ENCODE measurements at places on chromosomes 11 and 22.

DNA sequence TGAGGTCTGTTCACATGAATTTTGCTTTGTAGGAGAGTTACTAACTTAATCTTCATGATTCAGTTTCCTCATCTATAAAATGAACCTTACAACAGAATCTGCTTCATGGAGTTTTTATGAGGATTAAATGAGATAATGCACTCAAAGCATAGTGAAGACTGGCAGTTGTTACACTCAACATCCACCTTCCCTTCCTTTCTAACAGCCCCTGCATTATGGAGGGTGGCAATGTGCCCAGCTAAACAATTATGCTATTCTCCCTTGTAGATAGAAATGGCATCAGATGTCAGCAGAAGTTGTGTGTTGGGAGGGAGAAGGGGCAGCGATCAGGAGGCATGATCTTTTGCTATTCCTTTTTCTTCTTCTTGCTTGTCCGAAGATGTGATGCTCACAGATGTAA lies 6.5 kb downstream of the POU2AF1 start:
- DNase-seq = no peak

DNA sequence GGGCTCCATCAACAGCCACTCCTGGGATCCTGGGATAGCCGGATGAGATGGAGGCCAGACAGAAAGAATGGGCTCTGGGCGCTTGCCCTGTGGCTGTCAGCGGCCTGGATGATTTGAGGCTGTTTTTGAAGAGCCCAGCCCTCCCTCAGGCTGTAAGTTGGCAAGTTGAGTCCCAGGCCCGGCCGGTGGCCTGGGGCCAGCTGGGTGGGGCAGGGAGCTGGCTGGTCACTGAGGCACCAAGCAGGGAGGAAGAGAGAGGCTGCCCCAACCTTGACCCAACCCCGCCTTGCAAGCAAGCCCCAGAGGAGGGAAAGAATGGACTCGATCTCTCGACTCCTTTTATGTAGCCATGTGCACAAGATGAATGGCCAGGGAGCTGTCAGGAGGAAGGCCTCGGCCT lies 34.9 kb downstream of the RIBC2 start:
- peak; percentile 89 for DNase-seq

GRCh38 chr11:57904376-57904775 lies 119.3 kb upstream of the OR9Q1 start:
- no peak for DNase-seq

DNA sequence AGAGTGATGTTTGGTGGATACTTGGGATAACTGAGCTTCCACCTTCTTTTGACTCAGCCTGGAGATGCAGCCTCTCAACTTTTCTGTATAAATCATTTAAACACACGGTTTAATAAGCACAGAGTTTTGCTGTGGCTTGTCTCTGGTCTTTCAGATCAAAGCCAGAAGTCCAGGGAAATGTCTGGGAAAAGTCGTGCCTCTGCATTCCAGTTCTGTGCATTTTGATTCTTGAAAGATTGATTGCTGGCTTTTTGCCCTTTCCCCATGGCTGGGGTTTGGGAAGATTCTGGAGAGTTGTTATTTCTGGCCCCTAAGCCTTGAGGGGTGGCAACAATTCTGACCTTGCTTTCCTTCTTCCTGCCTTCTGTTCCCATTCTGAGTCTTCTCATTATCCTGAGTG lies 154.1 kb downstream of the COMMD9 start:
- DNase-seq = no peak

GRCh38 chr11:36635066-36635862 lies 37.2 kb upstream of the RAG2 start:
- DNase-seq = no peak

GRCh38 chr11:67576735-67577475 lies 6.7 kb upstream of the GSTP1 start:
- DNase-seq = no peak

GRCh38 chr11:69878927-69879728 lies 59.9 kb upstream of the FGF3 start:
- DNase-seq = peak; percentile 14

GRCh38 chr11:134248910-134249480 lies 4.2 kb downstream of the THYN1 start:
- DNase-seq = no peak

- no peak for DNase-seq
These were observed 1.8 kb downstream of the KCNK7 start for GRCh38 chr11:65593518-65594414.

GRCh38 chr11:134485316-134485715 lies 73.3 kb upstream of the B3GAT1 start:
- DNase-seq = no peak

DNA sequence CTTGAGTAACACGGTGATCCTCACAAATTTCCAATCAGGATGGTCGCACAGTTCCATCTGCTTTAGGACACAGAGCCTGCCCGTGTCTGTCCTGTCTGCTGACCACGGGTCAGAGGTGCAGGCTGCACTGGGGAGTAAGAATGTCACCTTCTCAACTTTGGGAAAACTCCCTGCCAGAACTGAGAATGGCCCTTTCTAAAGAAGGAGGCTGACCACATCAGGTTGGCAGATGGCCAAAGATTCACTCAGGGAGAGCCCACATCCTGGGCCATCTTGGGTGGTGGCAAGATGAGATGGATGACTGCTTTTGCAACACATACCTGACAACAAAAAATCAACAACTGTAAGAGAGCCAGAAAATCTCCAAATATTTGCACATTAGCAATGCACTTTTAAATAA lies 101.9 kb downstream of the IGLL1 start:
- DNase-seq = no peak

- DNase-seq = no peak
These were observed 37.9 kb downstream of the RNF169 start for GRCh38 chr11:74786574-74786973.

- DNase-seq = peak; percentile 14
These were observed 64.0 kb downstream of the SLC22A12 start for GRCh38 chr11:64654958-64655541.

DNA sequence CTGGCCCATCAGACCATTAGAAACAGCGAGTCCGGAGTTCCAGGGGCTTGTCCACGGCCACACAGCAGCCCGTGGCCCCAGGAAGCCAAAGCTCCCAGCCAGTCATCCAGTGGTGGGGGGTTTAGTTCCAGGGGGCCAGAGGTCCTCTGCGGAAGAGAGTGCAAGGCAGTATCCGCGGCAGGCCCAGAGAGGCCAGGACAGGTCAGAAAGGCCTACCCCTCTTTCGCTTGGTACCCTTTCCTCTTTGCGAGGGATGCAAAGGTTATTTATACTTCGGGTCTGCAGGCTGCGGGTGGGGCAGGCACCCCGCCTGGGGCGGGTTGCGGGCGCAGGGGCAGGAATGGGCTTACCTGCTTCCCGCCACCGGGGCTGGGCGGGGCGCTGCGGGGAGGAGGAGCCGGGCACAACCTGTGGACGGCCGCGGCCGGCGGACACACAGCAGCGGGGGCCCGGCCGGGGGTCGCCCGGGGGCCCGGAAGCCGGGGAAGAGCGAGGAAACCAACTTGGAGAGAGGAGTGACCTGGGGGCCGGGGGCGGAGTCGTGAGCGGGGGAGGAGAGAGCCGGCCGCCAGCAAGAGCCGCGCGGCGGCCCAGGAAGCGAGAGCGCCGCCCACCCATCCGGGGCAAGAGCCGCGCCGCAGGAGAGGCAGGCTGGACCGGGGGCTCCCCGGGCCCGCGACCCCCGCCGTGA lies at the start of gene SH3BP1:
Gene SH3BP1 (plus strand): TSS at position 600 of the 691 bp plus-strand sequence. CDS start 119 bp downstream, outside the sequence.
- peak; percentile 74 for DNase-seq

GRCh38 chr11:76388408-76388807 lies 7.3 kb downstream of the GVQW3 start:
- DNase-seq = no peak

- no peak for DNase-seq
These were observed 14.5 kb upstream of the RPS19BP1 start for GRCh38 chr22:39546889-39547586.

DNA sequence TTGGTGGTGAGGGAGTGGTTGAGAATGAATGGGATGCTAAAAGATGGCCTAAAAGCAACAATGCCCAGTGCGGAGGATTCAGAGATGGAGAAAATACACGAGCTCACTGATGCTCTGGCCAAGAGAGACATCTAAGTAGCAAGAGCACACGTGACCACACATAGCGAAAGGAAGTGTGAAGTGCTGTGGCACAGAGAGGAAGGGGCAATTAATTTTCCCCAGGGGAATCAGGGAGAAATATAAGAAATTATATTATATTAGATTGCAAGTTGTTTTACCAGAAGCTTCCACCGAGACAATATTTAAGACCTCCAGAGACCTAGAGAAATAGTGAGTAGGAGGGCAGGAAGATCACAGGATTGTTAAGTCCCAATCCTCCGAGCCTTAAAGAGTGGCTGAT lies 80.6 kb downstream of the RCN1 start:
- no peak for DNase-seq

GRCh38 chr22:17098379-17098819 lies 13.6 kb downstream of the IL17RA start:
- no peak for DNase-seq

DNA sequence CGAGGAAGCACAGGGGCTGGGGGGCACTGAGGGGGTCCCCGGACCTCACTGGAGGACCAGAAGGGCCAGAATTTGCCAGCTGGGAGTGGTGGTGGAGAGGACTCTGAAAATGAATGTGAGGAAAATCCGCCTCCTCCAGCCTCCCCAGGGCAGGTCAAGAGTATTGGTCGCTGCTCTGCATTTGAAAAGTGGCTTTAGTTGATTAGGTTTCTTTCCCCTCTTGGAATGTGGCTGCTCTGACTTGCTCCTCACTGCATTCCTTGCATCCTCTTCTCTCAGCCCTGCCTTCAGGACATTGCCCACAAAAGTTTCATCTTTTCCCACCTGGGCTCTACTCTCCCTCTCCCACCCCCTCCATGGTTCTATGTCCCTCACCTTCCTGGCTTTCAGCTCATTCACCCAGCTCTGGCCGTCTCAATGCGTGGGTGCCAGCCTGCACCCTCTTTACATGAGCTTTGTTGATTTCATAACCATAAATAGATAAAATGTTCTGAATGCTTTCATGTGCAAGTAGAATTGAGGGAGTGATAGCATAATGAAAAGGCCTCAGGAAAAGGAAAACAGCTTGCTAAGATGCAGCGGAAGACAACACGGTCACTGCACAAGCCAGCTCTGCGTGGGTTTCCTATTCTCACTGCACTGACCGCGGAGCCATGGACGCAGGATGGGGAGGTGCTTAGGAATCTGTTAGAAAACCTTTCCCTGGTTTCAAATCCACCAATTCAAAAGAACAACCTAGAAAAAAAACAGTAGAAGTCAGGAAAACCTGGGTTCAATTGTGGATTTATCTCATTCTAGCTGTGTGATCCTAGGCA lies 6.5 kb upstream of the NPAS4 start:
- no peak for DNase-seq

DNA sequence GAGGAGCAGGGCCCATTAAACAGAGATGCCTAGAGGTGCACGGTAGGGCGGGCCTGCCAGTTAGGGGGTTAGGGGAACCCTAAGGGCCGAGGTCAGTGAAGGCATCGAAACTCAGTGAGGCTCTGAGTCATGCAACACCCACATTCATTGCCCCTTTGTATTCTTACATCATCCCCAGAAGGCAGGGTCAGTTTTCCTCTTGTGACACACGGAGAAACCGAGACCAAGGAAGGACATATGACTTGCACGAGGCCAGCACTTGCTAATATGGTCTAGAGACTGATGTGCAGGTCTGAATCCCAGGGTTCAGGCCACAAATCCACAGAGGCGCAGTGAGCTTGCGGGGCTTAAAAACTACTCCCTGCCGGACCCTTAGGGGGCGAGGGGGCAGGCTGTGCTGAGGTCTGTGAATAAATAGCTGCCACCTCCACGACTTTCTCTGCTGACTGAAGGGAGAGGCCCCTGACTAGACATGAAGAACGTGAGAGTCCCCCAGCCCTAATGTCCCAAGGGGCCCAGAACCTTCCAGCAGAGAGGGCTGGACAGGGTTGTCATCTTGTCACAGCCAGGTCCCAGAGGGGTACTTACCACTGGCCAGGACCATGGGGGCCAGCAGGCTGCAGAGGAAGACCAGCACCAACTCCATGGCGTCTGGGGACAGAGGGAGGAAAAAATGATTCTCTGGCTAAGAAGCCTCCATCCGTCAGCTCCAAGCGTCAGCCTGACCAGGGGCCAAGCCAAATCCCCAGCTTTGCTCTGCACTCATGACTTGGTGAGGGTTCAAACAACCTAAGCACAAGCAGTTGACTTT lies 17.8 kb upstream of the FXYD2 start:
- DNase-seq = no peak

DNA sequence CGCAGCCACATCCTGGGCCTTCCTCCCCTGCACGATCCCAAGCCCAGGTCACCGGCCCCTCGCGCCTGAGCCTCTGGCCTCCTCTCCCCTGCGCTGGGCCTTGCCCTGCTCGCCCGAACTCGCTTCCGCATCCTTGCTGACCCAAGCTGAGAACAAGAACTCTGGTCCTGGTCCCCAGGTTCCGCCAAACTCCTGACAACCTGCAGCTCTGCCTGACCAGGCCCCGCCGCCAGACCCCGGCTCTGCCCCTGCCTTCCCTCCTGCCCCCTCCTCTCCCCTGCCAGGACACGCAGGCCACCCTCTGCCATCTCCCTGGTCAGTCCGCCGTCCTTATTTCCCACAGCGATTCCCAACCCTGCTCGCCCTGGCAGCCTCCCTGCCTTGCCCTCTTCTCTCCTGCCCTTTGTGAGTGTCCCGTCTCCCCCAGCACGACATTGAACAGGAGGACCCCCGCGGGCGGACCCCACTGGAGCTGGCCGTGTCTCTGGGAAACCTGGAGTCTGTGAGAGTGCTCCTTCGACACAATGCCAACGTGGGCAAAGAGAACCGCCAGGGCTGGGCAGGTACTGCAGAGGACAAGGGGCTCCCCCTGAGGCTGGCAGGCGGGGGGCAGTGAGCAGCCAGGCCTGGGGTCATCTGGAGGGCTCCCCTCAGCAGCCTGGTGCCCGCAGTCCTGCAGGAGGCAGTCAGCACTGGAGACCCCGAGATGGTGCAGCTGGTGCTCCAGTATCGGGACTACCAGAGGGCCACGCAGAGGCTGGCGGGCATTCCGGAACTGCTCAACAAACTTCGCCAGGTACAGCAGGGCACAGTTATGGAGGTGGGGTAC lies 762 bp downstream of the ANKRD13D start:
- no peak for DNase-seq

DNA sequence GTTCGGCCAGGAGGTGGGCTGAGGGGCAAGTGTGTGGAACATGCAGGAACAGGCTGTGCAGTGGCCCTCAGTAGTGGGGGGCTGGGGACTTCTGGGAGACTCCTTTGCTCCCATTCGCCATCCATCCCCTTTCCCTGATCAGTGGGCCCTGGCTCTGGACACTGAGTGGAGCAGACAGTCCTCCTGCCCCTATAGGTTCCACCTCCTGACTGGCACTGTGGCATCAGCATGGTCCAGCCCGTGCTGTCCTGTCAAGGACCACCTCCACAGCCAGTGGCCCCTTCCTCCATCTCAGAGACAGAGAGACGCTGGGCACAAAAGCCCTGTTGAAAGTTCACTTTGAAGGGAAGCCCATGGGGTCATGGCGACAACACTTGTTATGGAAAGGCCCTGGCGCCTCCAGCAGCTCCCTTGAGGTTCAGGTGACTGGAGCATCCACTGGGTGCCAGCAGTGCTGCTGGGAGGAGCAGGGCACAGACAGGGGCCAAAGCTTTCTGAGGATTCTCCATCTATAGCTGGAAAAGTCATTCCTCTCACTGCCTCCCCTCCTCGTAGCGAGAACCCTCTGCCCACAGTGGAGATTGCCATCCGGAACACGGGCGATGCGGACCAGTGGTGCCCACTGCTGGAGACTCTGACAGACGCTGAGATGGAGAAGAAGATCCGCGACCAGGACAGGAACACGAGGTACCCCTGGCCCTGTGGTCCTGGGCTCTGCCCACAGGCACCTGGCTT lies 5.6 kb downstream of the DERL3 start:
- peak; percentile 17 for DNase-seq
